ENCODE measurements at places on chromosomes 3 and 15. TPM values are rescaled to one million over a fixed set of nuclear protein-coding genes. Genes with fewer than 3 reads are reported as not detected.
A peak's percentile ranks its signal among the peaks of the same experiment; 100 is the strongest.

DNA sequence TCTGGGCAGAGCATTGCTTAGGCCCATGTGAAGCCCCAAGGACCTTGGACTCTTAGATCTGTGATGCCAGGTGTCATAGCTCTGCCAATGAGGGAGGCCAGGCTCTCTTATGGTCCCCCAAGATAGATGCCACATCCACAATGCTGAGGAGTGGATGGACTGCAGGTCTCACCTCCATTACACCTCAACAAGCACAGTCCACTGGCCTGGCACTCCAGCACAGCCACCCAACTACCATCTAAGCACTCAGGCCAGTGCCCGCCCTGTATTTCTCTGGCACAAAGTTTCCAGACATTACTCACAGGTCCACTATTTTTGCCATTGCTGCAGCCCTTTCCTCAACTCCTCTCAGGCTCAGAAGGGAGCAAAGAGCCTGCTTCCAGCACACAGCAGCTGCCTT lies 613.5 kb upstream of the EPHA6 start:
- no peak for DNase-seq
- no peaks in the 10 kb centered on the region for H3K36me3 ChIP-seq
- no peaks in the 10 kb centered on the region for H3K27me3 ChIP-seq
- H3K4me1 ChIP-seq: no peaks in the 10 kb centered on the region
- no peak overlapping the region for H3K4me3 ChIP-seq

The LIPH gene
- not detected for polyA plus RNA-seq

DNA sequence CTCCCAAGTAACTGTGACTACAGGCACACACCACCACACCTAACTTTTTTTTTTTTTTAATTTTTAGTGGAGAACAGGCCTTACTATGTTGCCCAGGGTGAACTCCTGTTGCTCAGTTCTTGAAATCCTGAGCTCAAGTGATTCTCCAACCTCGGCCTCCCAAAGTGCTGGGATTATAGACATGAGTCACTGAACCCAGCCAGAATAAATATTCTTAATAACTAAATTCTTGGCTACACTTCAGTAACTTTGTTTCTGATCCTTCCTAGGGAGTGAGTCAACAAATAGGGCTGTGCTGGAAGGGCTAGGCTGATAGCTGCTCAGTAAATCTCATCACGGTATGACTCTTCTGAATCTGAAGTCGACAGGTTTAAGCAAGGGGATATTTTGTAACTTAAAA lies 56.6 kb downstream of the P3H2 start:
- DNase-seq: no peak
- H3K27me3 ChIP-seq: no peaks in the 10 kb centered on the region
- H3K4me3 ChIP-seq: no peak overlapping the region
- no peak overlapping the region for H3K27ac ChIP-seq
- H3K4me1 ChIP-seq: no peaks in the 10 kb centered on the region

- H3K27ac ChIP-seq: peak overlapping the region; percentile 39
- peaks cover 18% of the 10 kb centered on the region for H3K36me3 ChIP-seq
- peaks cover 57% of the 10 kb centered on the region for H3K4me1 ChIP-seq
- peak; percentile 66 for DNase-seq
- peak overlapping the region; percentile 42 for H3K4me3 ChIP-seq
Observed at GRCh38 chr15:74893627-74894026, 3.8 kb downstream of the MPI start.

The POC1A gene
- polyA plus RNA-seq: 0.36 TPM

The MEX3B gene
- polyA plus RNA-seq: not detected

GRCh38 chr15:45442507-45443135 lies 64.3 kb upstream of the GATM start:
- H3K27ac ChIP-seq: no peak overlapping the region
- no peaks in the 10 kb centered on the region for H3K27me3 ChIP-seq
- no peak for DNase-seq

GRCh38 chr15:68817304-68818065 lies 3.2 kb downstream of the ANP32A start:
- H3K27me3 ChIP-seq: no peaks in the 10 kb centered on the region
- H3K36me3 ChIP-seq: no peaks in the 10 kb centered on the region
- peaks cover 49% of the 10 kb centered on the region for H3K4me1 ChIP-seq
- DNase-seq: peak; percentile 79

DNA sequence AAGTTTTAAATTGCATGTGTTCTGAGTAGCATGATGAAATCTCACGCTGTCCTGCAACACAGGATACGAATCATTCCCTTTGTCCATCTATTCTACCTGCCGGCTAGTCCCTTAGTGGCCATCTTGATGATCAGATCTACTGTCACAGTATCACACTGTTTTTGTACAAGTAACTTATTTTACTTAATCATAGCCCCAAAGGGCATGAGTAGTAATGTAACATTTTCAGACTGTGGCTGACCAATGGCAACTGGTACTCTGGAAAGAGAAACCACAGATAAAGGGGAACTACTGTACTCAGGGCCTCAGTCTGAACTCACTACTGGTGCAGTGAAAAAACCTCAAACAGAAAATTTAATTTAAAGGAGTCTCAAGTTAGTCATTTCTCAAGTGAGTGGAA lies 127.3 kb upstream of the MRPL3 start:
- H3K4me1 ChIP-seq: no peaks in the 10 kb centered on the region
- no peak overlapping the region for H3K27ac ChIP-seq
- no peak overlapping the region for H3K4me3 ChIP-seq
- no peaks in the 10 kb centered on the region for H3K27me3 ChIP-seq
- no peaks in the 10 kb centered on the region for H3K36me3 ChIP-seq
